Hepatic stellate cell (primary cell): ENCODE measurements at places on chromosomes 13 and 19.

GRCh38 chr19:10120538-10121189 lies 965 bp upstream of the EIF3G start:
- peak; percentile 73 for DNase-seq

DNA sequence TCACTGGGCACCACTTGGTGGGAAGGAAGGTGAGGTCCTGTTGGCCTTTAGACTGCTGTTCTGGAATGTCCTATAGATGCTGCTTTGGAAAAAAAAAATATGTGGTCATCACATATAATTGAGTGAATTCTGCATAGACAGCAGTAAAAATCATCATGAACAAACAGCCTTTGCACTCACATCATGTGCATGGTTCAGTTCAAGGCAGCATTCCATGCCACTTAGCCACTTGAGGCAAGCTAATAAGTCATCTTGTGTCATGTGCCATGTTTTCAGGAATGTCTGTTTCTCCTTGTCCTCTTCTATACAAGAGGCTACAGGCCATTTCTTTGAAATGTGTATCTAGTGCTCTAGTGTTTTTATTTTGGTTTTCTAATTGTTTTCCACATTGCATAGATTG lies 43.9 kb upstream of the TSC22D1 start:
- DNase-seq = no peak

- peak; percentile 98 for DNase-seq
These were observed 31.9 kb upstream of the FEM1A start for GRCh38 chr19:4759388-4760284.

DNA sequence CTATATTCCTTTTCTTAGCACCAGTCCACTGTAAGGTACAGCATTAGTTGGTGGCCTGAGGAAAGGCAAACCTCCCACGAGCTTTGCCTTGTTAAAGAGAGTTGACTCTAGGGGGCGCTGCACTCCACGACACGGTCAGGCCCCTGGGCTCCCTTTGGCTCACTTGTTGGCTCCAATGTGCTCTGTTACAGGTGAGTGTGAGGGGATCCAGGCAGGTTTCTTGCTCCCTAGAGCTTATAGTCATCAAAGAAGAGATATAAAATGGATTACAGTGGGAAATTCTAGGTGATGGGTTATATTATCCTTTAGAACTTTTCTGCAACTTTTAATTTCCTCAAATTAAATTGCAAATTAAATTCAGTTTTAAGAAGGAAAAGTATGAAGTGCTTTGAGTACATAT lies 3.7 kb downstream of the WDR87 start:
- peak; percentile 80 for DNase-seq

GRCh38 chr13:76339649-76340048 lies 546.6 kb downstream of the KCTD12 start:
- DNase-seq = no peak

DNA sequence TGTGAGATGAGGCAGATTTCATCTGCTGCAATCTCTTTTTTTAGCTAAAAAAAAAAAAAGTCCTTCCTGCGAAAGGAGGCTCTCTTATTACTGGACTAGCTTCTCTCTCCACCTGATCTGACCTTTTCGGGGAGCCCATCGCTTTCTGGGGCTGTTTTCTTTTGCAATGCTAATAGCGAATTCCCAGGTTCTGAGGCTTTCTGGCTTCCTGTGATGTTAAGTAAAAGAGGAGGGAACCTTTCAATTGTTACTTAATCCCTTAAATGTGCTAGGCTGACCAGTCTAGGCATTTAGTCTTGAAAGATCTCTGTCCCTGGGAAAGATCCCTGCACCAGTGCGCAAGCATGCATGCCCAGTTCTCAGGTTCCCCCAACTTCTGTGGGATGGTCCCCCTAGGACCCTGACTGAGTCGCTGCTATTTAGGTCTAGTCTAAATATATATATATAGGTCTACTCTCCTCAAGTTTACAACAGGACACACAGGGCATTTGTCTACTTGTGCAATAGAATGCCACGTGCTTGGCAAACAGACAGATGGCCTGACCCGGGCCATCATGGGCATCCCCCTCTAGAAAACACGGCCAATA lies 224.7 kb downstream of the ZNF536 start:
- DNase-seq = no peak

GRCh38 chr13:88162076-88162702 lies 491.0 kb downstream of the SLITRK5 start:
- DNase-seq = no peak

- DNase-seq = no peak
These were observed 1417.6 kb downstream of the UQCRFS1 start for GRCh38 chr19:27795369-27795768.

DNA sequence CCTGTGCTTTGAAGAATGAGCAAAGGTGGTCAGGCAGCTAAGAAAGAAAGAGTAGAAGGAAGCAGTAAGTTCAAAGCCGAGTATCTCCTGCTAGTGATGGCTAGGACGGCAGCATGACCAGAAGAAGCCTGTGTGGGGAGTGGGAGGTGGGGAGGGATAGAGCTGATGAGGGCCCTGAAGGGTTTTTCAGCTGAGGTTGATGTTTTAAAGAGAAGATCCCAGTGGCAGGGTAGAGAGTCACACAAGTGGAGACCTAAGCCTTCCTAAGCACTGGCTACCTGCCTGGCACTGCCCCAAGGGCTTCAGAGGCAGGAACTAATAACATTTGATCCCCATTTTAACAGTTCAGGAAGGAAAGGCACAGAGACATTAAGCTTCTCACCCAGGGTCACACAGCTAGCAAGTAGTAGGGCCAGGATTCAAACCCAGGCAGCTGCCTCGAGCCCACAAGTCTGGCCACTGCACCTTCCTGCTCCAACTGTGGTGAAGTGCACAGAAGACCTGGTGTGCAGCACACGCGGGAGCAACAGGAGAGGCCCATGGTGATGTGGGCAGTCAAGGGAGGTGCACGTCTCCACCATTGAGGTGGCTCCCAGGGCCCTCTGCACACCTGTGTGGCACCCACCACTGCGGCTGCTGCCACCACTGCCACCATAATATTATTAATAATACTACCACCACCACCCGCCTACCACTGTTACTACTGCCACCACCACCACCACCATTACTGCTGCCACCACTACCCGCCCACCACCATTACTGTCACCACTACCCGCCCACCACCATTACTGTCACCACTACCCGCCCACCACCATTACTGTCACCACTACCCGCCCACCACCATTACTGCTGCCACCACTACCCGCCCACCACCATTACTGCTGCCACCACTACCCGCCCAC lies 22.1 kb downstream of the CUL4A start:
- DNase-seq = no peak

DNA sequence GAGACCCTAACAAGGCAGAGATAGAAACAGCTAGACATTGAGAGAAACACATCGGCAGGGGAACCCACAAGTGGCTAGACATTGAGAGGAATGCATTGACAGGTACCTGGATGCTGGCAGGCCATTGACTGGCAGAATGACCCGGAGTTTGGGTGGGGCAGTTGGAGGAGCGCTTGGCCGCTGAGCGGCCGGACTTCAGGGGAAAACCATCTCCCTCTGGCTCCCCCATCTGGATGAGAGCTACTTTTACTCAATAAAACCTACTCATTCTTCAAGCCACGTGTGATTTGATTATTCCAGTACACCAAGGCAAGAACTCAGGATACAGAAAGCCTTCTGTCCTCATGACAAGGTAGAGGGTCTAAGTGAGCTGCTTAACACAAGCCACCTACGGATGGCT lies 473.4 kb downstream of the SLITRK5 start:
- DNase-seq = no peak

GRCh38 chr13:84954636-84955035 lies 844.6 kb downstream of the SLITRK6 start:
- DNase-seq = no peak

DNA sequence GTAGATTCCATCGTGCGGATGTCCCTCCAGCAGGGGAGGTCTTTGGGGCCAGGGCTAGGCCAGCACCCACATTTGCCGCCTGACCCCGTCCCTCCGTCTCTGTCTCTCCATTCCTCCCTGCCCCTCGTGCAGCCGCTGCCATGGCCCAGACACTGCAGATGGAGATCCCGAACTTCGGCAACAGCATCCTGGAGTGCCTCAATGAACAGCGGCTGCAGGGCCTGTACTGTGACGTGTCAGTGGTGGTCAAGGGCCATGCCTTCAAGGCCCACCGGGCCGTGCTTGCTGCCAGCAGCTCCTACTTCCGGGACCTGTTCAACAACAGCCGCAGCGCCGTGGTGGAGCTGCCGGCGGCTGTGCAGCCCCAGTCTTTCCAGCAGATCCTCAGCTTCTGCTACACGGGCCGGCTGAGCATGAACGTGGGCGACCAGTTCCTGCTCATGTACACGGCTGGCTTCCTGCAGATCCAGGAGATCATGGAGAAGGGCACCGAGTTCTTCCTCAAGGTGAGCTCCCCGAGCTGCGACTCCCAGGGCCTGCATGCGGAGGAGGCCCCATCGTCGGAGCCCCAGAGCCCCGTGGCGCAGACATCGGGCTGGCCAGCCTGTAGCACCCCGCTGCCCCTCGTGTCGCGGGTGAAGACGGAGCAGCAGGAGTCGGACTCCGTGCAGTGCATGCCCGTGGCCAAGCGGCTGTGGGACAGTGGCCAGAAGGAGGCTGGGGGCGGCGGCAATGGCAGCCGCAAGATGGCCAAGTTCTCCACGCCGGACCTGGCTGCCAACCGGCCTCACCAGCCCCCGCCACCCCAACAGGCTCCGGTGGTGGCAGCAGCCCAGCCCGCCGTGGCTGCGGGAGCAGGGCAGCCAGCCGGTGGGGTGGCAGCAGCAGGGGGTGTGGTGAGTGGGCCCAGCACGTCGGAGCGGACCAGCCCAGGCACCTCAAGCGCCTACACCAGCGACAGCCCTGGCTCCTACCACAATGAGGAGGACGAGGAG lies 14.8 kb downstream of the STX10 start:
- DNase-seq = no peak

GRCh38 chr13:76245920-76246319 lies 609.8 kb downstream of the LMO7 start:
- no peak for DNase-seq

DNA sequence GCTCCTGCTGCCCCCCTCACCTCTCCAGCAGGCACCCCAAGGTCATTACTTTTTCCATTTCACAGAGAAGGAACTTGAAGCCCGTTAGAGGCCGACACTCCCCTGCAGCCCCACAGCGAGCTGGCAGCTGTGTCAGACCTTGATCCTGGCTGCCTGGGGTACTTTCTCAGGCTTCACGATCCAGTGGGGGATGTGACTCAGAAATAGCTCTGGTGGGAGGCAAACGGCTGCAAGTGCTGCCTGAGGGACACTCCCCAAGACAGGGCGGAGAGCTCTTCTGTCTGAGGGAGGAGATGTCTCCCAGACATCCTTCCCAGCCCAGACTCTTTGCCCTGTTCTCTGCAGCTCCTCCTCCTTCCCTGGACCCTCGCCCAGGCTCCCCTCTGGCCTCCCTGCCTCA lies 4.8 kb downstream of the TSKS start:
- peak; percentile 85 for DNase-seq

- no peak for DNase-seq
These were observed 70.6 kb upstream of the MEDAG start for GRCh38 chr13:30835442-30835841.

- no peak for DNase-seq
These were observed 31.8 kb downstream of the PIP5K1C start for GRCh38 chr19:3668331-3669081.

DNA sequence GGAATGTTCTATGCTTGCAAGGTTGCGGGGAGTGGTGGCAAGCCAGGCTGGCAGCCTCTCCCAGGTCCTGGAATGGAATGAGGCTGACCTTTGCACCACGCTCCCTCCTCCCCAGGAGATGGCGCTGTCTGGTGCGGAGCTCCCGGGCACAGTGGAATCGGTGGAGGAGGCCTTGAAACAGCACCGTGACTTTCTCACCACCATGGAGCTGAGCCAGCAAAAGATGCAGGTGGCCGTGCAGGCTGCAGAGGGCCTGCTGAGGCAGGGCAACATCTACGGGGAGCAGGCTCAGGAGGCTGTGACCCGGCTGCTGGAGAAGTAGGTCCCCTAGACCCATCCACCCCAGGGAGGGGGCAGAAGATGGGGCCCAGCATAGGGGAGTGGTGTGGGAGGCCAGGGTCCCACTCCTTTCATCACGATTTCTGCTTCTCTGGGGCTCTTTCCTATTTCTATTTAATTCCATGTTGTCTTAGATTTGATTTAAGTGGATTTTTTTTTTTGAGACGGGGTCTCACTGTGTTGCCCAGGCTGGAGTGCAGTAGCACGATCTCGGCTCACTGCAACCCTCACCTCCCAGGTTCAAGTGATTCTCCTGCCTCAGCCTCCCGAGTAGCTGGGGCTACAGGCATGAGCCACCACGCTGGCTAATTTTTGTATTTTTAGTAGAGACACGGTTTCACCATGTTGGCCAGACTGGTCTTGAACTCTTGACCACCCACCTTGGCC lies 53.2 kb upstream of the SHKBP1 start:
- DNase-seq = peak; percentile 68

DNA sequence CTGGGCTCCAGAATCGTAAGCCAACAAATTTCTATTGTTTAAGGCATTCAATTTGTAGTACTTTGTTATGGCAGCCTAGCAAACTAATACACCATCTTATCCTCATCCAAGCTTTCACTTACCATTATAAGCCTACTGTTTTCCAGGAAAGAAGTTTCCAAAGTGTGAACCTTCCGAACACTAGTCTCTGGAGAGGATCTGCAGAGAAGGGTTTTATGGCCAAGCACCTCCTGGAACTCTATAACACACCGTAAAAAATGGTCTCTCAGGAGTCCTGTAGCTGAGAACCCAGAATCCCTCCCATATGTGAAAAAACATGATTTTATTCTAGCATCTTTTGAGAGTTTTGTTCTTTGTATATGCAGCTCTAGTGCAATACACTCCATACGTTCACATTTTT lies 142.1 kb downstream of the POSTN start:
- no peak for DNase-seq

DNA sequence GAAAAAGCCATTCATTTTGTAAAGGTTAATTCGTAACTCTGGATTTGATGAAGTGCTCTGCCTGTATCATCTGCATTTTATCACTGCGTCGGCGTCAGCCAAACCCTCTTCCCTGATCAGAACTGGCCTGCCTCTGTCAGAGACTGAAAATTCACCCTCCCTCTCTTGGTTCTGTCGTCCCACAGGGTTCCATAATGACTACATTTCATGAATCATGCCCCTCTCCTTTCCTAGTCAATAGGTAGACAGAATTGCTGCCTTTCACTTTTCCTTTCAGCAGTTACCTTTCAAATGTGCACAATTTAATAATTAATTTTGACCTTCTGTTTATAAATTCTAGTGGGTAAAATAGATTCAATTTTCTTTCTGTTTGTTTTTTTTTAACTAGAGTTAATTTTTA lies 423.4 kb downstream of the RFC3 start:
- DNase-seq = no peak

DNA sequence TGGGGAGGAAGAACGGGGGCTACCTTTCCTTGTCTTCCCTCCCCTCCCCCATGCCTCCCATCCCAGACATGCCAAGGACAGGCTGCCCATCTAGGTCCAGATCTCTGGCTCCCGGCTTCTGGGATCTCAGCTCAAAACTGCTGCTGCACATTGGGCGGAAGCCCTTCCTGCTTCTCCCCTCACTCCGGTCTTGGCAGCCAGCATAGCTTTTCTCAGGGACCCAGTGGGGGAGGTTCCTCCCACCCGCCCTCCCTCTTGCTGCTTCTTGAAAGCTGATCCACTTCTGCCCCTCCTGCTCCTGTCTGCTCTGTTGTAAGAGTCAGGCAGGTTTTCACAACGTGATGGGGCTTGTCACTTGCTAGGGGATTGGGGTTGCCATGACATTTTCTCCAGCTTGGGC lies 21.7 kb upstream of the RNF17 start:
- DNase-seq = no peak

- peak; percentile 89 for DNase-seq
These were observed 16.2 kb downstream of the ZNF331 start for GRCh38 chr19:53553865-53554791.

GRCh38 chr19:2170219-2170618 lies 6.5 kb downstream of the DOT1L start:
- no peak for DNase-seq
